ENCODE measurements at places on chromosomes 6 and 20.
A peak's percentile ranks its signal among the peaks of the same experiment; 100 is the strongest.

DNA sequence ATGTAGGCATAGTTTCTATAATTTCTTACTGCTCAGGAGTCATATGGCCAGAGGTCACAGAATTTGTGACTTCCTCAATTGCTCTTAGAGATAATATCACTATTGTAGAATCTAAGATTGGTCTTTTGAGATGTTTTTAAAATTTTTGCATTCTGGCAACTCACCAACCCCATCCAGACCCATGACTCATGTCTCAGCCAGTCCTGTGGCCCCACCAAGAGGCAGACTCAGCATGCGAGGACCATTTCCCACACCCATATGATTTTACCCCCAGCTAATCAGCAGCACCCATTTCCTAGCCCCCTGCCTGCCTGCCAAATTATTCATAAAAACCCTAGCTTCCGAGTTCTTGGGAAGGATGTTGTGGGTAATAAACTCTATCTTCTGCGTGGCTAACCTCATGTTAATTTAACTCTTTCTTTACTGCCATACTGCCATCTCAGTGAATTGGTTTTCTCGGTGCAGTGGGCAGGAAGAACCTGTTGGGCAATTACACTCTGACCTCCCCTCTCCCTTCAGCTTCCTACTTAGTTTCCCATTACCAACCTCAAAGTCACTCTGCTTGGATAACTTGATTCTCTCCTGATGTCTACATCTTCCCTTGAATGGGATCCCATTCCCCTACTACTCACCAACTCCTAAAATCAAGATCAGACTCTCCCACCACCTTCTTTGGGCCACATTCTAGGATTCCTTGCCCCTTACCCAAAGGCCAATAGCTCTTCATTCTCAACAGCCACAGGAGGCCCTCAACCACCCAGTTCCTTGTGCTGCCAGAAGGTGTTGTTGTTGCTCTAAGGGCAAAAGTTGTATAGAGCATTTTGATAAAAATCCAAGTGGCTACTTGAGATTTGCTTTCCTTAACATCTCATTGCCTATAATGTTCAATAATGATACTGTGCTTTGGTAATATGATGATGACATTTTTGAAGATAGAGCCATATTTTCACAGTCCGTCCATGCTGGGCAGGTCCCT is 16.2 kb upstream of the IYD start:
- H3K27ac ChIP-seq, result no peak overlapping the region
- no peaks in the 10 kb centered on the region for H3K36me3 ChIP-seq
- no peak overlapping the region for H3K4me3 ChIP-seq
- H3K27me3 ChIP-seq, result peaks cover 31% of the 10 kb centered on the region

DNA sequence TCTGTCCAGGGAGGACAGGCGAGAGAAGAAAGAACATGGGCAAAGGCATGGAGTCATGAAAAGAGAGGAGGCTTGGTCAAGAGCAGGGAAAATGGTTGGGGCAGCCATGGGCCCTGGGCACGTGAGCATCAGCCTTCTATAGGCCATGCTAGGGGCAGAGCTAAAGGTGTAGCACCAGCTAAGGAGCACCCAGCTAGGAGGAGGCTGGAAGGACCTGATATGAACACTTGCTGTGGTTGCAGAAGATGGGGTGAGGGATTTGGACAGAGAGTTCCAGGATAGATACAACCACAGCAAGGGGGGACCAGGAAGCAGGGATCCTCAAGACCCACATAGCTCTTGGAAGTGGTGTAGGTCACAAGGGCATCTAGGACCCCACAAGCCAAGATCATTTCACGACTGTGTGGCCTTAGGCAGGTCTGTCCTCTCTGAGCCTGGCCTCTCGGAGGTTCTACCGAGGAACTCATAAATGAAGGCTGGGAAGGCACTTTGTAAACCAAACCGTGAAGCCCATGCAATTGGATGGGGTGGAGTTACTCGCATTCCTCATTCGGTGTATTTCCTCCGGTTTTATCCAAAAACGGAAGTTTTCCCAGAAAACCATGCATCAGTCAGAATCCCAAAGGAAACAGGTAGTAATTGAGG is 74.0 kb upstream of the TOP1 start:
- H3K36me3 ChIP-seq, result no peaks in the 10 kb centered on the region
- no peaks in the 10 kb centered on the region for H3K4me1 ChIP-seq
- H3K4me3 ChIP-seq, result no peak overlapping the region
- H3K27me3 ChIP-seq, result peaks cover 5% of the 10 kb centered on the region
- no peak for DNase-seq

GRCh38 chr6:52595000-52595795 is 18.3 kb upstream of the TRAM2 start:
- DNase-seq, result no peak
- H3K4me3 ChIP-seq, result peak overlapping the region; percentile 46
- no peaks in the 10 kb centered on the region for H3K36me3 ChIP-seq
- peak overlapping the region; percentile 44 for H3K27ac ChIP-seq

DNA sequence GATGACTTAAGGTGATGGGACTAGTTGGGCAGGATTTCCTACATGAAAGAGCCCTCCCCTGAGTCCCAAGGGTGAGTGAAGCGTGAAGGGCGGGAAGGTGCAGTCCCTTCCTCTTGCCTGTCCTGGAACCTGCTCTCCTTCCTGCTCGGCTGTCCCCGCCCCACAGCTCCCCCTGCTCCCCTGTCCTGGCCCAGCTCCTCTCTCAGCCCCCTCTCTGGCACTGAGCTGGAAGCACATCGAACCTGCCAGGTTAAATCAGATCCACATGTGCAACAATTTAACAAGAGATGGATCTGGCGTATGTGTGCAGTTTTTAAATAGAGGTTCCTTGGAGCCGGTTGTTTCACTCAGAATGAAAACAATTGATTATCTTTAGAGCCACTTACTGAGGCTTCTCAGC is 95.0 kb downstream of the LRFN2 start:
- H3K36me3 ChIP-seq, result no peaks in the 10 kb centered on the region
- H3K27ac ChIP-seq, result no peak overlapping the region
- H3K4me1 ChIP-seq, result no peaks in the 10 kb centered on the region

GRCh38 chr6:121112356-121112755 is 221.9 kb downstream of the TBC1D32 start:
- no peak for DNase-seq
- H3K4me3 ChIP-seq, result no peak overlapping the region
- H3K36me3 ChIP-seq, result no peaks in the 10 kb centered on the region
- H3K27me3 ChIP-seq, result no peaks in the 10 kb centered on the region
- no peaks in the 10 kb centered on the region for H3K4me1 ChIP-seq

GRCh38 chr20:49866051-49866450 is 49.3 kb downstream of the SPATA2 start:
- H3K4me3 ChIP-seq, result no peak overlapping the region
- peaks cover 9% of the 10 kb centered on the region for H3K4me1 ChIP-seq
- no peaks in the 10 kb centered on the region for H3K27me3 ChIP-seq

DNA sequence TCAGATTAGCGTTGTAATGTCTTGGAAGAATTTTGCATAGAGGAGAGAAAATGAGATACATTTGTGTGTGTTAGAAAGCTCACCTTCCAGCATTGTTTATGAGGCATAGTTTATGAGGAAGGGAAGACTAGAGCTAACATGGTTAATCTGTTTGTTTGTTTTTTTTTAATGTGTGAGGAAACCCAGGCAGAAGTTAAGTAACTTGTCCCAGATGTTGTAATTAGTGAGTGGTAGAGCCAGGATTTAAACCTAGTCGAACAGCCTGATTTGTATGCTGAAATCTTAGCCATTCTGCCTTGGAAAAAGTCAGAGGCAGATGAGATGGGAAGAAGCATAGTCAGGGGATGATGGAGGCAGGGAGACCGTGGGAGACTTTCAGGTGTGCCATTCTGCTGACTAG is 29.1 kb downstream of the NDUFAF5 start:
- H3K27ac ChIP-seq, result no peak overlapping the region
- H3K36me3 ChIP-seq, result peaks cover 26% of the 10 kb centered on the region
- DNase-seq, result no peak
- H3K4me3 ChIP-seq, result no peak overlapping the region

DNA sequence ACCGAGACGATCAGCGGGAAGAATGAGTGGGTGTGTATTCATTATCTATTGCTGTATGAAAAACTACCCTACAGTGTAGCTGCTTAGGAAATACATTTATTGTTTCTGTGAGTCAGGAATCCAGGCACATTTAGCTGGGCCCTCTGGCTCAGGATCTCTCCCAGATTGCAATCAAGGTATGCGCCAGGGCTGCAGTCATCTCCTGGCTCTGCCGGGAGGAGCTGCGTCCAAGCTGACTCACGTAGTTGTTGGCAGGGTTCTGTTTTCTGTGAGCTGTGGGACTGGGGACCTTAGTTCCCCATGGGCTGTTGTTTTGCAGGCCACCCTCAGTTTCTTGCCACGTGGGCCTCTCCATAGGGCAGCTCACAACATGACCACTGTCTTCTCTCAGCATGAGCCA is 68.2 kb upstream of the FUCA2 start:
- no peaks in the 10 kb centered on the region for H3K27me3 ChIP-seq
- no peak for DNase-seq
- H3K4me1 ChIP-seq, result peaks cover 9% of the 10 kb centered on the region
- H3K4me3 ChIP-seq, result no peak overlapping the region
- no peak overlapping the region for H3K27ac ChIP-seq

- H3K4me1 ChIP-seq, result no peaks in the 10 kb centered on the region
- DNase-seq, result no peak
- no peaks in the 10 kb centered on the region for H3K27me3 ChIP-seq
- no peak overlapping the region for H3K4me3 ChIP-seq
Observed at GRCh38 chr6:122035173-122035572, 364.3 kb upstream of the HSF2 start.

- H3K36me3 ChIP-seq, result no peaks in the 10 kb centered on the region
- no peaks in the 10 kb centered on the region for H3K4me1 ChIP-seq
Observed at GRCh38 chr20:48128436-48128835, 343.2 kb upstream of the SULF2 start.

GRCh38 chr6:169918239-169918953 is 167.0 kb downstream of the ERMARD start:
- no peak overlapping the region for H3K4me3 ChIP-seq
- peak overlapping the region; percentile 7 for H3K27ac ChIP-seq
- peaks cover 2% of the 10 kb centered on the region for H3K27me3 ChIP-seq

DNA sequence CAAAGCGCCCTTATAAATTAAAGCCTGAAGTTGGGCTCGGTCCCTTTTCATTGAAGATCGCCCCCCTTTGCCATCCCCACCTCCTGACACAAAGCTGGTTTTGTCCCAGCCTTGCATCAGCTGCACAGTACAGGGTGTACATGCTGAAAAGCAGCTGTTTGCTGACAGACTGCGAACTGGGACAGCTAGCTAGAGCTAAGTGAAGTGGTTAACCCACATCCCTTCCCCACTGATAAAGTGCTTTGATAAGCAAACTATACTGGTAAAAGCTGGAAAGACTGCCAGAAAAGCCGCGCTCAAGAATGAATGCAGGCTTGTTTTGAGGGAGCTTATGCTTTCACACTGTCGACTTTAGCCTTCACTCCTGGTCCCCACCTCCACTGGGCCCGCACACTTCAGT is 207.3 kb downstream of the GMDS start:
- peak overlapping the region; percentile 48 for H3K27ac ChIP-seq
- H3K27me3 ChIP-seq, result peaks cover 24% of the 10 kb centered on the region
- peaks cover 5% of the 10 kb centered on the region for H3K36me3 ChIP-seq
- peak; percentile 35 for DNase-seq
- peaks cover 34% of the 10 kb centered on the region for H3K4me1 ChIP-seq

GRCh38 chr6:134814076-134814695 is 135.7 kb downstream of the ALDH8A1 start:
- H3K4me3 ChIP-seq, result no peak overlapping the region
- no peaks in the 10 kb centered on the region for H3K36me3 ChIP-seq
- H3K4me1 ChIP-seq, result no peaks in the 10 kb centered on the region
- no peak for DNase-seq

- peaks cover 3% of the 10 kb centered on the region for H3K36me3 ChIP-seq
- H3K4me3 ChIP-seq, result no peak overlapping the region
- peaks cover 18% of the 10 kb centered on the region for H3K4me1 ChIP-seq
- no peaks in the 10 kb centered on the region for H3K27me3 ChIP-seq
Observed at GRCh38 chr6:80214436-80215022, 108.1 kb downstream of the BCKDHB start.

DNA sequence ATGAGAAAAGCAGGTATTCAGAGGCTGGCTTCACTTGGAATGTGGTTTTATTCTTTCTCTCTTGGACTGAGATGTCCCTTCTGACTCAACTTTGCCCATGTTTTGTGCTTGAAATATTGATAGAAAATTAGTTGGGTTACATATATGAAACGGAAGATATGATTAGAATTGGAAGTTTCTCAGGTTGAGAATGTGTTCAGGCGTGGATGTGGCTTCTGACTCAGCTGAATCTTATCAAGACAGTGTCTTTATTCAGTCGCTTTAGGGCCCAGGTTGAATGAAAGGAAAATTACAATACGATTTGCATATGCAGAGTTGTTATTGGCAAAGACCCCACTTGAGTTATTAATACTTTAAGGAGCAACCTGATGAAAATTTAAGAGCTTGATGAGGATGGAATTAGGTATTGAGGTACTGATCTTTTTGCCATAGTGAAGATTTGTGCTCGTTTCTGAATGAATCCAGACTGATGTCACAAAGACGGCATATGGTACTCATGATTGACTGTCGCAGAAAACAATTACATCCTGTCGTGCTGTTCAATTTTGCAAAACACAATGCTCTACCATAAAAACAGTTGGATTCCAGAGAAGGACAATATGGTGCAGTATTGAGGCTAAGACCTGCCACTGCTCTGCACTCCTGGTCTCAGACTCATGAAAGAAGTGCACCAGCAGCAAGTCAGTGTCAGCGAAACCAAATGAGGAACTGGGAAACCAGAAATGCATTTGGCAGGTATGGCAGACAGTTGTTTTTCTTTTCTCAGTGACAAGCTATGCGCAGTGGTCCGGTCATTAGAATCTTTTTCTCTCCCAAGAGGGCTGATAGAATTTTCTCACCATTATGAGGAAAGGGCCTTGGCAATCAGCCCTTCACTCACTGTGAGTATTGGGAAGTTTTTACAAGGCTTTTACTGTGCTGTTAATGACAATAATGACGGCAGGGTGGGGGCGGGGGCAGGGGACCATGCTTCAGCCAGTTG is 158.3 kb downstream of the DOK5 start:
- H3K27ac ChIP-seq, result no peak overlapping the region
- no peaks in the 10 kb centered on the region for H3K27me3 ChIP-seq
- no peak for DNase-seq

GRCh38 chr20:54727490-54727889 is 252.1 kb downstream of the DOK5 start:
- no peak overlapping the region for H3K27ac ChIP-seq
- H3K4me3 ChIP-seq, result no peak overlapping the region
- H3K27me3 ChIP-seq, result no peaks in the 10 kb centered on the region
- H3K36me3 ChIP-seq, result no peaks in the 10 kb centered on the region
- DNase-seq, result no peak

GRCh38 chr6:41996997-41997396 is 53.3 kb upstream of the TAF8 start:
- no peak overlapping the region for H3K27ac ChIP-seq
- H3K36me3 ChIP-seq, result peaks cover 18% of the 10 kb centered on the region
- peaks cover 5% of the 10 kb centered on the region for H3K4me1 ChIP-seq
- no peaks in the 10 kb centered on the region for H3K27me3 ChIP-seq
- DNase-seq, result no peak

GRCh38 chr6:17165383-17165782 is 63.5 kb downstream of the STMND1 start:
- H3K27ac ChIP-seq, result no peak overlapping the region
- no peak overlapping the region for H3K4me3 ChIP-seq
- DNase-seq, result no peak
- no peaks in the 10 kb centered on the region for H3K4me1 ChIP-seq
